Activated T-cell treated with anti-CD3 and anti-CD28 coated beads for 4 hours (primary cell): ENCODE measurements at places on chromosomes 3 and 15.

- DNase-seq = no peak
These were observed 101.6 kb downstream of the PLXNA1 start for GRCh38 chr3:127084401-127084990.

DNA sequence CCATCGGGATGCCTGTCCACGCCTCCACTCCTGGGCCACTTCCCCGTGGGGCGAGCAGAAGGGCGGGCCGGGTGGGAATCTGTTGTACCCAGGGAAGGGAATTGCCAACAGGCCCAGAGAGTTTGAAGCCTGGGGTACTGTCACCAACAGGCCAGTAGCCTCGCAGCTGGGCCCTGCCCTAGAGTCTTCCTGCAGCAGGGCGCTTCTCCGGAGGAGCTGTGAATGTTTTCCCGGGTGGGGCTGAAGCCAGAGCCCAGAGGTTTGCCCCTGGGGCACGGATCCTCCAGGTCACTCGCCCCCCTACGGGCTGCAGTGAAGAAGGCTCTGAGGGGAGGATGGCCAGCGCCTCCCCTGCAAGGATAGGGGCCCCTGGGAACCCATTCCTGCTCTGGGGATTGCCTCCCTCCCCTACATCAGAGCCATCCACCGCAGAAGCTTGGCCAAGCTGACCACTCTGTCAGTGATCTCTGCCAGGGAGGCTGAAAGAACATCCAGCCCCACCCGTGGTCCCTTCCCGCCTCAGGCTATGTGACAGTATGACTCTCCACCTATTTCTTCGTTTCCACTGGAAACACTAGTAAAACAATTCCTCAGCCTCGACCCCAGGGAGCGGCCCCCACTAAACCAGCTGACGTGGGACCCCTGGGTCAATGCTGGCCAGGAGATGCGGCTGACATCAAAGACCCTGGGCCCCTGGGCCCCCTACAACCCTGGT lies 16.8 kb downstream of the CIDEC start:
- DNase-seq = no peak

GRCh38 chr3:88462230-88462629 lies 312.5 kb downstream of the C3orf38 start:
- DNase-seq = no peak

- no peak for DNase-seq
These were observed 29.1 kb upstream of the ELP6 start for GRCh38 chr3:47542471-47543173.

DNA sequence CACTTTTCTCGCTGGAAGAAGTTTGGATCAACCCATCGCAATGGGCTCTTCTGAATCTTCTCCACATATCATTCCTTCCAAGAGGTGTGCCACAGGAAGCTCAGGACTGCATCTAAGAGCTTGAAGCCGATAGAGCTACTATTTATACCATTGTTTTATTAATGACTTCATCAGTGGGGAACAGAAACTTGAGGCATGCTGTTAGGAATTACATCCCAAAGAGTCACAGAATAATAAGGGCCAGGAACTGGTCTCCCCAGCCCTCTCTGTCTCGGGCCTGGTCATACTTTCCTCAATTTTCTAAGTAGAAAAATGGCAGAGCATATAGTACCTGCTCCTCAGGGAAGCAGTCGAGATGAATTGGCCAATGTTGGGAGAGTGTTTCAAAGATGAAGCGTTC lies 16.9 kb upstream of the C15orf61 start:
- DNase-seq = no peak

DNA sequence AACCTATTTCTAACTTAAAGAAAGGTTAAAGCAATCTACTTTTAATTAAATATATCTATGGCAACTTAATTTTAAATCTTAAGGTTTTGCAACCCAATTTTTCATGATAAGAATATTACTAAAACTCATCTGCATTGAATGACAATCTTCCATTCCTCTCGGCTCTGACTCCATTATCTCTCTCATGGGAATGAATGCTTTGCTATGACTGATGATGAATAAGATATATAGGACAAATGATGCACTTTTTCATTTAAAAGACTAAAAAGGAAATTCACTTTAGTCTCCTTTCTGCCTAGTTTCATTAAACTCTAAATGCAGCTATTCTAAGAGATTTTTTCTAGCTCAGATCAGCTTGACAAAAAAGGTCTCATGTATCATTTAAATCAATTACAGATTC lies 68.7 kb downstream of the GBE1 start:
- no peak for DNase-seq

- no peak for DNase-seq
These were observed 351.9 kb downstream of the LSAMP start for GRCh38 chr3:116093374-116093773.

GRCh38 chr3:114939920-114940319 lies 207.2 kb downstream of the ZBTB20 start:
- no peak for DNase-seq

- no peak for DNase-seq
These were observed 234.6 kb downstream of the RBMS3 start for GRCh38 chr3:29515451-29515850.

DNA sequence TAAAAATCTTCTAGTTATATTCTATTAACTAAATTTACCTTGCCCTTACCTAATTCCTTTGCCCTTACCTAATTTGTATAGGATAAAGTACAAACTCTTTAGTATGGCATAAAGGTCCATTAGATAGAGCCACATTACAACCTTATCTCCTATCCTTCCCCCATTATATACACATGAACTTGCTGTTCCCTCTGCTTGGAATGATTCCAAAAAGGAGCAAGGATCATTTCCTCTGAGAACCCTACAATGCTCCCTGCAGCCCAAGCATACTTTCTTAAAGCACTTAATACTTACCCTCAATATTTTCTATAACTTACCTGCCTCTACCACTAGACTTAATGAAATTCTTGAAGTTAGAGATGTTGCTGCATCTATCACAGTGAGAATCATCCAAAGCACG lies 118.9 kb upstream of the CCDC54 start:
- no peak for DNase-seq

DNA sequence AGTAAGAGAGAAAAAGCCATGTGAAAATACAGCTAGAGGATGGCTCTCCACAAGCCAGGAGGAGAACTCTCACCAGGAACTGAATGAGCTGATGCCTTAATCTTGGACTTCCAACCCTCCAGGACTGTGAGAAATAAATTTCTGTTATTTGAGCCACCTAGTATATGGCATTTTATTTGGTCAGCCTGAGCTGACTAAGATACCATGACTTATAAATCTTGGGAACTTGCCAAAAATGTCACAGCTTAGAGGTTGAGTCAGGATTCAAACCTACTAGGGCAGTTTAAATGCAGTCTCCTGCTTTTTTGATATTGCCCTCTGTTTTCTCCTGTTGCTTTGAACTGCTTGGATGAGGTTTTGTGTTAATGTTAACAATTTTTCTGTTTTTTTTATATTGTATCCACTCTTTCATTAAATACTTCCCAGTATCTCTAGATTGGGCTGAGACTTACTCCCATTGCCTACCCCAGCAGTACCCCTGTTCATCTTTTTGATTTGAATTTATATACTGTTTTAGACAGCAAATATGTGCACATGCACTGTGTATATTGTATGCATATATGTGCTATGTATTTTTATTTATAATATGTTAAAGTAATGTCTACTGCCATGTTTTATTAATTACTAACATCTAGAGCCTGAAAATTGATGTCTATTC lies 1223.2 kb downstream of the OTOL1 start:
- no peak for DNase-seq

DNA sequence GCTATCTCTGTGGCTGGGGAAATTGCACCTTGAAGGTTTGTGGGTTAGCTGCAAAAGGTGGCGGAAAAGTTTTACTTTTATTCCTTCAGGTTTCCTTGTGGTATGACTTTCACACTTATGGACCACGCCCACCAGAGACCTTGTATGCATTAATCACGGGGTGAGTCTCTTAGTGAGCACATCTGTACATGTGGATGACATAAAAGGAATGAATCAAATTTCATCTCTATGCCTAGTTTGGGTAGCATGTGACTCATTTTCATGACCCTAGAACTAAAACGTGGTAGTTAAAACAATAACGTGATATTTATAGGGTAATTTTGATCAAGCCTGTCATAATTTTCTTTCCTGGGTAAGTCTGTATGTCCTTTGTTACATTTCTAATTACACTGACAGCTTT lies 141.7 kb downstream of the PDCD6IP start:
- DNase-seq = no peak

GRCh38 chr3:9175421-9175820 lies 74.0 kb downstream of the SRGAP3 start:
- DNase-seq = no peak

- no peak for DNase-seq
These were observed 147.6 kb downstream of the IL20RB start for GRCh38 chr3:137105277-137105977.

DNA sequence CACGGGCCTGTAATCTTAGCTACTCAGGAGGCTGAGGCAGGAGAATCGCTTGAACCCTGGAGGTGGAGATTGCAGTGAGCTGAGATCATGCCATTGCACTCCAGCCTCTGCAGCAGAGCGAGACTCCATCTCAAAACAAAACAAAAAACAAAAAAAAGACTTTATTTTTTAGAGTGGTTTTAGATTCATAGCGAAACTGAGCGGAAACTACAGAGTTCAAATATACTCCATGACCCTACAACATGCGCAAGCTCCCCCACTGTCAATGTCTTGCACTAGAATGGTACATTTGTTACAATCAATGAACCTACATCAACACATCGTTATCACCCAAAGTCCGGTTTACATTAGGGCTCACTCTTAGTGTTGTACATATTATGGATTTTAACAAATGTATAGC lies 2.2 kb upstream of the CRTAP start:
- no peak for DNase-seq

GRCh38 chr3:13265016-13265415 lies 155.1 kb downstream of the NUP210 start:
- DNase-seq = no peak

DNA sequence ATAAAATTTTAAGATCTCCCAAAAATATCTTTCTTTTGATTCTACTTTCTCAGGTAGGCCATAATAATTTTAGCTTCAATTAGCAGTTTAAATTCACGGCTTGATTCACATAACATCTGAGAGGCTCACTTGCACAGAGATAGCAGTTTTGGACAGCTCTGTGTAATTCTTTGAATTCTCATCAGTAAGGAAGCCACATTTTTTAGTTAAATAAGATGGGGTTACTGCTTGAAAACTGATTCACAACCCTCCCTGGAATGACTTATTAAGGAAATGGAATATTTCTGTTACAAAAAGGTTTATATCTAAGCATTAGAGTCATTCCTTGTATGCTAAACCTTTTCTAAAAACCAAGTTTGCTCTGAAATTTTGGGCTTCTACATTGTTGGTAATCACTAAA lies 212.7 kb downstream of the ALCAM start:
- no peak for DNase-seq

GRCh38 chr3:107209302-107209990 lies 167.8 kb upstream of the CCDC54 start:
- DNase-seq = no peak

- no peak for DNase-seq
These were observed 145.7 kb upstream of the PLAAT1 start for GRCh38 chr3:193095366-193095765.

DNA sequence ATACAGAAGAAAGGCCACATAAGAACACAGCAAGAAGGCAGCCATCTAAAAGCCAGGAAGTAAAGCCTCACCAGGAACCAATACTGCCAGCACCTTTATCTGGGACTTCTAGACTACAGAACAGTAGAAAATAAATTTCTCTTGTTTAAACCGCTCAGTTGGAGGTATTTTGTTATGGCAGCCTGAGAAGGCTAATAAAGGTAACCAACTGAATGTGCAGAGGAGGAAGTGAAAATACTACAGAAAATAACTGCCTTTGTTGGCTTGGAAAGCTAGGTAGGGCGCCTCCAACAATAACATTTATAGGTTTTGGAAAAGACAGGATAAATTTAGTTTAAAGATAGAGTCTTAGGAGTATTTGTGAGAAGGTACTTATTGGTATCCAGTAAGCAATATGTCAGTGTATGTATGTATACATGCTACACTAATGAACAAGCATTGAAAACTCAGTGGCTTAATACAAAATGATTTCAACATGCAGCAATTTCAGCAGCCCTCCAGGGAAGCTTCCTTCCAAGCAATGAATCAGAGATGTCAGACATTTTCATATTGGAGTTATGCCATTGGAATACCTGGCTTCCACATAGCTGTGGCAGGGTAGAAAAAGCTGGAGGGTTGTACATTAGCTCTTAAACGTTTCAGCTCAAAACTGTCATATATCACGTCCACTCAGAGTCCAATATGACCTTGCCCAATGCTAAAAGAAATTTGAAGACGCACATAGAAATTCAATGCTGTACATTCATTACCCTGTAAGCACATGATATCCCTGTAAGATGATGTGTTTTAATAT lies 48.9 kb downstream of the ZBBX start:
- DNase-seq = no peak

DNA sequence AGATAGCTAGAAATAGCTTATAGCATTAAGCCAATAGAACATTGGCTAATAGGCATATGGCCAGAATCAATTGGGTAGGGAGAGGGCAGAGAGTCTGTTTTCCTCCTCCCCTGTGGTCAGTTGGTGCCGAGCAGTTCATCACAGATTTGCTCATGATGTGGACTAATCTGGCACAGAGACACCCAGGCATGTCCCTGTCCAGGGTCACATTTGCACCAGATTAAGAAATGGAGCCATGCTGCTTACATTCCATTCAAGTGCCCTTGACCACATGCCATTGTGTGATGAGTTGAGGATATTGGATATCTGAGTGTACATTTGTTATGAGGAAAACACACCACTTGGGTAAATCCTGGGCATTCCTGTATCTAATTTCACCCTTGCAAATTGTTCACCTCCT lies 53.4 kb downstream of the USP13 start:
- DNase-seq = no peak

DNA sequence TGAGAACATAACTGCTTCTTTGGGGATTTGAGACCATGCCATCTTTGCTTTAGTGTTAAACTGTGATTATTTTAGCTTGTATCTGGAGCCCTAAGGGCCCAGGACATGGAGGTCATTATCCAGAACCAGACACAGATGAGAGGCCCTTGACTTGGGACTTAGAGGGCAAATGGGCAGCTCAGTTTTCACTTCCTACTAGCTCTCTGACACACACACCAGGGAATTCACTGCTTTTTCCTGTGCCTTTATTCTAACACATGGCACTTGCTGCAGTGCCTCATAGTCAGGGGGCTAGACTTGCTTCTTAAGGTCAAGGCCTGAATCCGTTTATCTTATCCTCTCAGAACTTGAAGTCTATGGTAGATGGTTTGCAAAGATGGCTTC lies 33.3 kb downstream of the AMOTL2 start:
- DNase-seq = no peak

GRCh38 chr3:169966951-169967915 lies 626 bp downstream of the SEC62 start:
- DNase-seq = no peak

GRCh38 chr3:31092748-31093589 lies 198.5 kb upstream of the GADL1 start:
- no peak for DNase-seq

GRCh38 chr3:148367756-148368155 lies 329.9 kb upstream of the AGTR1 start:
- no peak for DNase-seq

- no peak for DNase-seq
These were observed 8.7 kb upstream of the ZNF589 start for GRCh38 chr3:48232232-48232631.

DNA sequence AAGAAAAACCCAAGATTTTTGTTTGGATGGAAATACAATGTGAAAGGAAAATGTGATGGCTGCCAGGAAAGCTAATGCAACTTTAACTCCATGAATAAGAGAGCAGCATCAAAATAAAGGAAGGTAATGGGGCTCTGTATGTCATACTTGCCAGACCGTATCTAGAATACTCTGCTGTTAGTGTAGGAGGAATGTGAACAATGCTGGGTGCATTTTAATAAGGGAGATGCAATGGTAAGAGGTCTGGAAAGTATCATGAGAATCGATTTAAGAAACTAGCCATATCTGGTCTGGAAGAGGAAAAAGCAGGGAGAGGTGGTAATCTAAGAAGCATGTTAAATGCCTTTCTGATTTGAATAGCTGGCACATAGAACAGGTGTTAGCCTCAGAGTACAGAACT lies 239.6 kb downstream of the GBE1 start:
- DNase-seq = no peak
